D721Med (cell line): ENCODE measurements at places on chromosomes 1 and 21.

DNA sequence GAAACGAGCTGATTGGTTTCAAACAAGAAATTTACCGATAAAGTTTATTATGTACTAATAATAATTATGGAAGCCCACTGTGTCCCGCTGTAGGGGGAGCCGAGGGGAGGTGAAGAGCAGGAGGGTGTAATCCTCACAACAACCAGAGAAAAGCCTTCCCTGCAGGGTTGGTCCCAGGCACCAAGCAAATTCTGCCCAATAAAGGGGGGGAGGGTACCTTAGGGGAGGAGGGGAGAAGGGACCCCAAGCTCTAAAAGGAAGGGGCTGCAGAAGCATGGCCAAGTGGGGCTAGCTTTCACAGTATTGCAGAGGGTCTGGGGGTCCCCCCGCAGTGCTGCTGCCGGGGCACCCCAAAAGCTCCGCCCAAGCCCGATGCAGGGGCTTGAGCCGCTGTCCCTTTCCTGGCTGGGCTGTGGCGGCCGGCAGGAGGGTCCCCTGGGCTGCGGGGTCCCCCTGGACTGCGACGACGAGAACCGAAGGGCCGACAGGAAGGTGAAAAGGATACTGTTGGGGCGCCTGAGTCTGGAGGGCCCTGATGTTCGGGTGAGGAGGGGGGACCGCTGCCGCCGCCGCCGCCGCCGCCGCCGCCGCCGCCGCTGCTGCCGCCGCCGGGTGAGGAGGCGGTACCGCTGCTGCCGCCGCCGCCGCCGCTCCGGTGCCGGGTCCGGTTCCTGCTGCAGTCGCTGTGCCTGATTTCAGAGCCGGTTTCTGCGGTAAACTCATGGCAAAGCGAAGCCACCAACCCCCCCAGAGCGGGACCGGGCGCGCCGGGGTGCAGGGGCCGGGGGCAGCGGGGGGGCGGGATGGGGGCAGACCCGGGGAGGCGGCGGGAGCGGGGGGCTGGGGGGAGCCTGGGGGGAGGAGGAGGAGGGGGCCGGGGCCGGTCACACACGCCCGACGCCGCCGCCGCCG is 771 bp downstream of the EIF4G3 start:
- DNase-seq = no peak

DNA sequence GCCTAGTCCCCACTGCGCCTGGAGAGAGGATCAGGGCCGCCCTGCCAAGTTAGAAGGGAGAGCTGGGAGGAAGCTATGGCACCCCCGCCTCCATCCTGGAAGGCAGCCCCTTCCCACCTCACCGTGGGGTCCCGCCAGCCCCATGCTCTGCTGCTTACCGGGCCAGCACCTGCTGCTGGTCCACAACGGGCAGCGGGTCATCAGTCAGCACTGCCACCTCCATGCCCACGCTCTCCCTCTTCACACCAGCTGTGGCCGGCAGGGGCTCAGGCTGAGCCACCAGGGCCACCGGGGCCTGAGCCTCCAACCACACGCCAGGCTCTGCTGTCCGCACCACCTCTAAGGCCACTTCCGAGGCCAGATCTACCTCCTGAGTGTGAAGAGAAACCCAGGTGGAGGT is 23.5 kb upstream of the DDOST start:
- DNase-seq = no peak

DNA sequence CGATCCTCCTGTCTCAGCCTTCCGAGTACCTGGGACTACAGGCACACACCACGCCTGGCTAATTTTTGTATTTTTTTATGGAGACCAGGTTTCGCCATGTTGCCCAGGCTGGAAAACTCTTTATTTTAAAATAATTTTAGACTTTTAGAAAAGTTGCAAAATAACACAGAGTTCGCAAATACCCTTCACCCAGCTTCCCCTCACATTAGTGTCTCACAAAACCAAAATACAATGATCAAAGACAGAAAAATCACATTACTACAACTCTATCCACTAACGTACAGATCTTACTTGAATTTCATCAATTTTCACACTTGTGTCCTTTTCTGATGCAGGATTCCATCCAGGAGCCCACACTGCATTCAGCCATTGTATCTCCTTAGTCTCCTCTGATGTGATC is 58.8 kb upstream of the ERRFI1 start:
- DNase-seq = no peak

GRCh38 chr1:168134642-168135041 is 2.1 kb downstream of the GPR161 start:
- DNase-seq = no peak

DNA sequence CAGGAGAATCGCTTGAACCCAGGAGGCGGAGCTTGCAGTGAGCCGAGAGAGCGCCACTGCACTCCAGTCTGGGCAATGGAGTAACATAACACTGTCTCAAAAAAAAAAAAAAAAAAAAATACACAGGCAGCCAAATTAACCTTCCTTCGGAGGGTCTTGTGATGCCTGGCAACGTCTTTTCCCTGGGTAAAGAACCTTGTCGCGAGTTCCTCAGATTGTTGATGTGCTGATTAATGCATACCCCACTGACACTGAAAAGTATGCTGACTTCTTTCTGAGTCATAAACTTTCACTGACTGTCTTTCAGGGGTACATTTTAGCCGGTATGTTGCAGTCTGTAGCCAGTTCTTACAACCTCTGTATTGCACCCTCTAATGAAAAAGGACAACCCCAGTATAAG is 95.1 kb upstream of the SOD1 start:
- DNase-seq = no peak

GRCh38 chr1:9840176-9840575 is 16.4 kb upstream of the CLSTN1 start:
- DNase-seq = no peak

DNA sequence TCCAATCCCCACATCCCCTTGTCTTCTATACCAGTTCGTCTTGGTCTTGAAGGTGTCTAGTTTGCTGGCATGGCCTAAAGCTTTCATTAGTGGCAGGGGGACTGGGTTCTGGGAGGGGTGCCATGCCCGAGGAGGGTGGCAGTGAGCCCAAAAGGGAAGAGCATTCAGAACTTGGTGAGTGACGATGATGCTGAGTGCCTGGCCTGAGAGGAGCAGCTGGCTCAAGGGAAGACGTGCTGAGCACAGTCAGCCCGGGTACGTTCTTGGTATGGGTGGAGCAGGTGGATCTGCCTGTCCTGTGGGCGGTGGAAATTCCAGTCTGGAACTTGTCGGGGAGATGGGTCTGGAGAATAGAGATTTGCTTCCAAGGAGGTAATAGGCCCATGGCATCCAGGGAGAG is 4.6 kb downstream of the FDPS start:
- no peak for DNase-seq

DNA sequence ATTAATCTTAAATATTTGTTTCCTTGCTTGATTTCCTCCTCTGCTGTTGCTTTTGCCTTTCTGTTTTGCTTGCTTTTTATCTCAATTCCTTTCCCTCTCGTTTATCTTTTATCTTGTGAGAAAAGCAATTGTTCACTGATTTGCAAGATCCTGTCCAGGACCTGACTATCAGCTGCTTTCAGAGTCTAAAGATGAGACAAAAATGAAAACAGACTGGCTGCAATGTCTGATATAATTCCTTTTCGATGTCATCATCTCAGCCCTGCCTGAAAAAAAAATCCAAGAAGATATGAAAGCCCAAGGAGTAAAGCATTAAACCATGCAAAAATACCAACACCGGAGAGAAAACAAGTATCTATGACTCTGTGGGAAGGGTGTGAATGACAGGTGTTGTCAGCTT is 225.5 kb downstream of the PATJ start:
- no peak for DNase-seq

GRCh38 chr21:46286648-46287002 is 483 bp downstream of the YBEY start:
- DNase-seq = no peak

GRCh38 chr1:8317647-8318381 is at the start of gene SLC45A1:
Gene SLC45A1 (plus strand): TSS chr1:8318114. CDS start chr1:8324330, 6,216 bp downstream.
- peak; percentile 58 for DNase-seq

DNA sequence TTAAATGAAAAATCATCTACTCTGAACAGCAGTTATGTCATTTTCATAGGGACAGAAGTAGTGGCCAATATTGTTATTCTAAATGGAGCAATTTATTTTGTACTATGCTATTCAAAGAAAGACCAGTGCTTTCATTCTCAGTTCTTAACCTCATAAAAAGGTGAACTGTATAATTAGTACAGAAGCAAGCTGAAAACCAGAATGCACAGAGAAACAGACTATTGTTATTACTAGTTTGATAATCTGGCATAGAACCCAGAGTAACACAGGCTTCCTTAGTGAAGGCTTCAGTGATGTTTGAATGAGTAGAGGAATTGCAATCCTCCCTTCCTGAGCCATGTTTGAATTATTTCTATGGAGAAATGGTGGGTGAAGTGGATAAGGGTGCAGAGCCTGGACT is 131.6 kb upstream of the LRRC7 start:
- no peak for DNase-seq

GRCh38 chr1:18384471-18384870 is 96.3 kb upstream of the KLHDC7A start:
- no peak for DNase-seq

- DNase-seq = no peak
These were observed 158.1 kb upstream of the COA6 start for GRCh38 chr1:234214911-234215892.

DNA sequence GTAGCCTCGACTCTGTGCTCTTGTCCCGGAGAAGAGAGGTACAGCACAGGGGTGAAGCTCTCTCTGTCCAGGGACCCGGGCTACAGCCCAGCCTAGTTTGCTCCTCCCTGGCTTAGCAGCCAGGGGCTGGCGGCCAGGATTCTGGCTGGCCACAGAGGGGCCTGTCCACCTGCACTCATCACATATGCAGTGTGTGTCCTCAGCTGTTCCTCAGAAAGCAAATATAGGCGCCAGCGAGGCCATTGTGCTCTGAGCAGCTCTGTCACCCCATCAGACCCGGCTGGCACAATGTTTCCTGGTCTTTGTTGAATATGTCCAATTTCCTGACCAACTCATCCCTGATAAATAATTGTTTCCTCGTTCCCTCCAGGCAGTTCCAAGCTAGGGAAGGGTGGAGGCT is 28.5 kb downstream of the KCND3 start:
- DNase-seq = no peak

GRCh38 chr1:235782601-235783000 is 84.1 kb downstream of the LYST start:
- no peak for DNase-seq

DNA sequence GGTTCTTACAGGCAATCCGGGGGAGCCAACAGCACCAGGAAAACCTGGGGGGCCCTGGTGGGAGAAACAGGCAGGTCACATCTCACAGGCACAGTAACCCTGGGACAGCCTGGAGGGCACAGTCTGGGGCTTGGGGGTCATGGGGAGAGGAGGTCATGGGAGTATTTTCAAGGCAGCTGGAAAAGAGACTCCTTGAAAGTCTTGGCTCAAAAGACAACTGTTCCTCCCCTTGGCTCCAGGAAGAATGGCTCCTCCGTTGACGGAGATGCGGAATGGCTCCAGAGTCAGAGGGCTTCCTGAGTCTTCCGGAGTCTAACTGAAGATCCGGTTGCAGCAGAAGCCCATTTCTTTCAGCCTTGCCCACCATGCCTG is 25.9 kb upstream of the PEF1 start:
- no peak for DNase-seq
